ENCODE measurements at places on chromosomes 11 and 22.

- DNase-seq = no peak
These were observed 39.3 kb downstream of the NFRKB start for GRCh38 chr11:129856036-129856435.

- no peak for DNase-seq
These were observed 79.1 kb upstream of the TIMP3 start for GRCh38 chr22:32722441-32722840.

DNA sequence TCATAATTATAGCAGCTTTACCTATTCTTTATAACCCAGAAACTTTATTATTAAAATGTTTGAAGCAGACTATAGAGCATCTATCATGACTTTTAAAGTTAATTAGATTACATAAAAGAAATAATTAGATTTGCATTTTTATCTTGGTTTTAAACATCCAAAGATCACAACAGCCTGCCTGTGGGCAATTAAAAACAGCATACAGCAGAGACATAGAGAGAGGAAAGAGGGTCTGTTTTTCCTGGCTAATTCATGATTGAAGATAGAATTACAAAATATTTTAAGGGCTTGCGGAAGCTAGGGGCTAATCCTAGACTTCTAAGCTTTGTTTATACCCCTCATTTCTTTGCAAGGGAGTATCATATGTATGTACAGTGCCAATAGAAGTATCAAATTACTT is 178.1 kb downstream of the SOX6 start:
- DNase-seq = no peak

DNA sequence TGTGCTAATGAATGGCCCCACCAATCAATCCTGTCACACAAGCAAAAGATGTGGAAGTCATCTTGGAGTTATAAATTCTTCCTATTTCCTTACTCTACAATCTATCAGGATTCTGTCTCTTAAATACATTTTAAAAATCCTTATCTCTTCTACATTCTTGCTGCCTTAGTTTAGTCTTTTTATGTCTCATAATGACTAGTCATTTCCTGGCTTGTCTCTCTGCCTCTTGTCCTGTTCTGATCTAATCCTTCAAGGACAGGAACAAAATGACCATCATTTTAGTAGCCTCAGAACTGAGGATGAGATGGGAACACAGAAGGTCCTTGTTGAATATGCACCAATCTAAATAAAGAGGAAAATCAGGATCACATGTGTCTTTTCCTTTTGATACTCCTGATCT is 56.6 kb upstream of the LIN7C start:
- no peak for DNase-seq

DNA sequence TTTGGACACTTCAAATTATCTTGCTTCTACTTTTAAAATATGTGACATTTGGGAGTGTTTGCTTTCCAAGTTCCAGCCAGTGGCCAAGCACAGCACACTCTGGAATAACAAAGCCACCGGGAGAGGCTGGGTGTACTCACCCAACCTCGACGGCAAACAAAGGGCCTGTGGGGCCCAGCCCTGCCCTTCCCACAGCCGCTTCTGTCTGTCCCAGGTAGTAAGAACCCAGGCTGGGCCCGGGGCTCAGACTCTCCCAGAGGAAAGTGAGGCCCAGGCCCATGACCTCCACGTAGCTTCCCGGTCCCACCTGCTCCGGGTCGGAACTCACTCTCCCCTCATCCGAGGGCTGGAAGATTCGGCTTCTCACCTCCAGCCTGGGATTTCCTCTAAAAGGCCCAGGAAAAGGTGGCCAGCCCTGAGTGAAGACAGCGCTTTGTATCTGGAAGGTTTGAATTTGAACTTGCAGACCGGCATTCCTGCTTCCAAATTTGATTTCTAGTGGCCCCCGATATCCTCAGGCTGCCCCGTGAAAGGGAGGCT is 93.5 kb downstream of the CELSR1 start:
- no peak for DNase-seq

DNA sequence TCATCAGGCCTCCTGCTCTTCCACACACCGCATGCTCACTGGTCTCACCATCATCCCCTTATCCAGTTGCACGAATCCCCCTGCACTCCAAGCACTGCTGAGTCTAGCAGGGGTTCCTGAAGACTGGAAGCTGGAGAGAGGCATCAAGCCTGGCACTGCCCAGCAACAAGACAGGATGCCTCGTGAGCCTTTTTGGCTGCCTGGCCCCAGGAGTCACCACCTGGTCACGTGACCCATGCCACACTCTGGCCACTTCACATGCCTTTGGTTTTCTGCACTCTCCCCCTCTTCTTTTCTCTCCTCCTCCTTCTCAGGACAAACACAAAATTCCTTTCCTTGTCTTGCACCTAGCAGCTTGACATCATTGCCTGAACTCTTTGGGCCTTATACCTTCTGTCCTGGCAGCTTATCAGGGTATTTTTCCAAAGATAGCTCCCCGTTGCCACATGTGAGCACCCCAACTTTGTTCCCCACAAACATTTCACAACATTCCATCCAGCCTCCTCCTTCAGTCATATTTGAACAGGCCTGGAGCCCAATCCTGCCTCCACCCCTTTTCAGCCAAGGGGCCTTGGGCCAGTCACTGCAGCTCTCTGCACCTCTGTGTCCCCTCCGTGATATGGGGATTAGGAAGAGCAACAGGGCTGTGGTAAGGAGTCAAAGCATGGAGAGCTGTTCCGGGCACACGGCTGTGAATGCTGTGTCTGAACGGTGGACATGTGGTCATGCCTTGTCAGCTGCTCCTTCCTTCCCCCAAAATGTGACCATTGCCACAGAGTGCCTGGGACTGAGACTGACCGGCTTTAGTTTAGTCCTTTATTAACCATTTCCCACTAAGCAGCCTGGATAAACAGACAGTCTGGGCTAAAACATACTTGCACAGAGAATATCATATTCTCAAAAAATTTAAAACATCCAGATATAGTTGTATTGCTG is 2.8 kb upstream of the PACSIN2 start:
- DNase-seq = no peak

- DNase-seq = no peak
These were observed 26.6 kb downstream of the SHANK3 start for GRCh38 chr22:50699001-50699755.

- no peak for DNase-seq
These were observed 16.8 kb downstream of the TREH start for GRCh38 chr11:118662401-118663271.

DNA sequence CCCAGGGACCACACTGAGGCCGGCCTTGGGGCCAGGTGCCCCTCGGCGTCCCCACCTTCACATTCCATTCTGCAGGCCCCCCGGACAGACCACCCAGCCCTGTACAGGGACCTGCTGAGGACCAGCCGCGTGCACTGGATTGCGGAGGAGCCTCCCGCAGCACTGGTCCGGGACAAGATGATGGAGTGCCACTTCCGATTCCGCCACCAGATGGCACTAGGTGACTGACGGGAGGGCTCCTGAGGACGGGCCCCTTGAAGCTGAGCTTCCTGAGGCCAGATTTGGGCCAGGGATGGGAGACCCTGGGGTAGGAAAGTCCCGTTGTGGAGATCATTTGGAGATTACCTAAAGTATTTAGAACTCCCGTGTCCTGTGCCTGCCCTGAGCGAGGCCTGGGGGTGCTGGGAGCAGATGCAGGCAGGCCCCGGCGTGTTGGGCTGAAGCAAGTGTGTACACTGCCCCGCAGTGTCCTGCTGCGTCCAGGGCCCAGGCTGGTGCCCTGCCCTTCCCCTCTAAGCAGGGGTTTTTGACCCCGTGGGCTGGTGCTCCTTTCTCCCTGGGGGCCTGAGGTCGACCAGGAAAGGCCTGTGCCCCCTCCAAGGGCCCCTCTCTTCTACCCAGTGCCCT is 20.0 kb downstream of the TRMU start:
- peak; percentile 62 for DNase-seq

- no peak for DNase-seq
These were observed 4.9 kb downstream of the ADORA2A start for GRCh38 chr22:24432059-24432853.

DNA sequence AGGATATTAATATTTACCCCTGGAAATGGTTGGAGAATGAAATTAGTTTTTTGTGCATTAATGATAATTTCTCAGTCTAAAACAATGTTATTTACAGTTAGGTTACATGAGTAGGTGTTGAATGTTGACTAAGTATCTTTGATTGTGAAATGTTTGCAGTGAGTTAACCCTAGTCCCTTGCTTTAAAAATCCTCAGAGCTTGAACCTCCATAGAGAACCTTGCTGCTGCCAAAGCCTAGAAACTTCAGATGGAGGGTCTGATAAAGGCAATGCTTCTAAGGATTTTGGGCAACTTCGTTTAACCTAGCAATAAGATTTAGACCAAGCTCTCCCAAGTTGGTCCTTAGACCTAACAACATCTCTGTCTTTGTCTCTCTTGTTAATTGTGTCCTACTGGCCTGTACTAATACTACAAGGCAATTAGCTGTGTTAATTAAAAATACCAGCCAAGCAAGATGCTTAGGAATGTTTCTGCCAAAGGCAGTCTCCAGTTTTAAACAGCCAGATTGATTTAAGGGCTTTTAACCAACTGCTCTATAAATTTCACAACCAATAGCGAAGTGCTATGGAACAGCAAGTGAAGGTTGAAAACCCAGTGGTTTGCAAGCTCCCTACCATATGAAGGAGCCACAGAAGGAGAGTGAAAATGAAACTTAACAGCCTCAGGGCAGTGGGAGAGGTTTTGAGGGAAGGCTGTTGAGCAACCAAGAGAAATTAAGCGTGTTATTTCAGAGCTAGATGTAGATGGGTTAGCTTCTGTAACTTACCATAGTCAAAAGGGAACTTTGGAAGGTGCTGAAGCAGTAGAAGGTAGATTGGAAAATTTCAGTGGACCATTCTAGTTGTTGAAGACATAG is 295.9 kb upstream of the ANO5 start:
- no peak for DNase-seq

- DNase-seq = no peak
These were observed 299.5 kb downstream of the BUD13 start for GRCh38 chr11:116473206-116473769.

GRCh38 chr11:105153392-105153791 is 13.8 kb upstream of the CARD18 start:
- no peak for DNase-seq

- DNase-seq = no peak
These were observed 504 bp upstream of the ZNF215 start for GRCh38 chr11:6925636-6926207.

DNA sequence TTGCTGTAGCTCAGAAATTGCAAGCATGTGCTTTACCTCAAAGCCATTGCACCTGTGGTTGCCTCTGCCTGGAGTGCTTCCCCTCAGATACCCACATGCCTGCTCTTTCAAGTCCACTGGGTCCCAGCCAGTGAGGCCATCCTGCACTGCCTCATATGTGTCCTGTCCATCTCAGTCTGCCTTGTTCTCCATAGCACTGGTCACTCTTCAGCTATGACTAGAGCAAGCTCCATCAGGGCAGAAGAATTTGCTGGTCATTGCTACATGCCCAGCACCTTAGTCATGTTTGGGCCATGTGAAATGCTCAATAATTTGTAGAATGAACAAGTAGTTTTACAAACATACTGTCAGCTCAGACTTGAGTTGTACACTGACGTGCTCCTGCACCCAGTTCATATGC is 64.4 kb upstream of the HORMAD2 start:
- DNase-seq = no peak

GRCh38 chr11:16785520-16786128 is 47.2 kb downstream of the C11orf58 start:
- no peak for DNase-seq

- DNase-seq = no peak
These were observed 214.6 kb downstream of the NTM start for GRCh38 chr11:131584785-131585592.

DNA sequence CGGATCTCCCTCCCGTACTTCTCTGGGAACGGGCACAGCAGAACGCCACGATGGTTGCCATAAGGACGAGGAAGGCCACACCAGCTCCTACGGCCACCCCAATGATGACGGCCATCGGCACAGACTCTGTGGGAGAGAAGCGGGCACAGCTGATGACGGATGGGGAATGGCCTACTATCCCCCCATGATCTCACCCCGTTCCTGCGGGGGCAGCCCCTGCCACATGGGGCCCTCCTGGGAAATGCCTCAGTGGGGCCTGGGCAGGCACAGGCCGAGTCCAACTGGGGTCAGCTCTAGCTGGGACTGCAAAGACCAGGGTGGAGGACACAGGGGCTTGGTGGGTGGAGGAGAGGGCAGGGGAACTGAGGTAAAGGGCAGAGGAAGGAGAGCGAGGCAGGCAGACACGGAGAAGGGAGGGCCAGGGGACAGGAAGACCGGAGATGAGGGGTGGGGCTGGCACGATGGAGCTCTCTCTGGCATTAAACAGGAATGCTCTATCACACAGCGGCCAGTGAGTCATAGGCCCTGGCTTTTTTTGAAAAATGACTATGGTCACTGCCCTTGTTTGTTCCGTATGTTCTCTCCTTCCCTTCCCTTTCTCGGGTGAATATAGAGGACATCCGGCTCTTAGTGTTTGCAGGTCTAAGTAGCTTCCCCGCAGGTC is 76.0 kb downstream of the ST3GAL4 start:
- DNase-seq = no peak

DNA sequence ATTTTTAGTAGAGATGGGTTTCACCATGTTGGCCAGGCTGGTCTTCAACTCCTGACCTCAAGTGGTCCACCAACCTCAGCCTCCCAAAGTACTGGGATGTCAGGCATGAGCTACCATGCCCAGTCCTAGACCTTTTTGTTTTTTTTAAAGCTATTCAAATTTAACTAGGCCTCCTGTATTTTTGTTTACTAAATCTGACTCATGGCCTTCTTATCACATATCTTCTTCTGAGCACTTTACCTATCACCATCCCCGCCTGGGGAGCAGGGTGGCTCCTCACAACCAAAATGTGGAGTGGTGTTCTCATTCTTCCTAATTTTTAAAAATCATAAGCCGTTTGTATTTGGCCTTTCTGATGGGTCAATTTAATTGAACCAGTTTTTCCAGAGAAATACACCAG is 92.6 kb downstream of the DBX1 start:
- no peak for DNase-seq

GRCh38 chr11:65554057-65554818 is 3.9 kb downstream of the LTBP3 start:
- DNase-seq = no peak

- no peak for DNase-seq
These were observed 4.5 kb downstream of the RIN1 start for GRCh38 chr11:66331542-66332370.

DNA sequence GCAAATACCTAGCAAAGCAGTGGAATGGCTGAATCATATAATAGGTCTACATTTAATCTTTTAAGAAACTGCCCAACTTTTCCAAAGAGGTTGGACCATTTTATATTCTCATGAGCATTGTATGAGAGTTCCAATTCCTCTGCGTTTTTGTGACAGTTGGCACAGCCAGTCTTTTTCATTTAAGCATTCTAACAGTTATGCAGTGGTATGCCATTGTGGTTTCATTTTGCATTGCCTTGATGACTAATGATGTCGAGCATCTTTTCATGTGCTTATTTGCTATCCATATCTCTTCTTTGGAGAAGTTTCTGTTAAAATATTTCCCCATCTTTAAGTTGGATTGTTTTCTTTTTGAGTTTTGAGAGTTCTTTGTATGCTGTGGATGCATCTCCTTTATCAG is 38.7 kb downstream of the EIF3F start:
- no peak for DNase-seq

GRCh38 chr22:20131597-20131858 is at the start of gene ZDHHC8:
Gene ZDHHC8 (plus strand): TSS chr22:20131804. CDS start chr22:20131948, 144 bp downstream.
- DNase-seq = no peak
